Neural crest cell (in vitro differentiated cells): ENCODE measurements at places on chromosomes 12 and 14.

- DNase-seq: no peak
These were observed 379.4 kb downstream of the ALG10 start for GRCh38 chr12:34401659-34402227.

GRCh38 chr14:71029236-71029781 is 122.0 kb downstream of the PCNX1 start:
- no peak for DNase-seq

- DNase-seq: no peak
These were observed 29.9 kb downstream of the HSPB8 start for GRCh38 chr12:119208626-119209061.

GRCh38 chr12:69653703-69654102 is 43.0 kb upstream of the LRRC10 start:
- no peak for DNase-seq

GRCh38 chr12:119692997-119693396 is 25.1 kb downstream of the PRKAB1 start:
- no peak for DNase-seq

- DNase-seq: no peak
These were observed 105.2 kb upstream of the EIF5 start for GRCh38 chr14:103228866-103229265.

GRCh38 chr14:67411820-67412421 is at the start of gene PLEK2:
Gene PLEK2 (minus strand): TSS chr14:67412165. CDS start chr14:67412059, 106 bp downstream.
- no peak for DNase-seq

- no peak for DNase-seq
These were observed 224.1 kb upstream of the PLEKHG7 start for GRCh38 chr12:92478692-92479091.

DNA sequence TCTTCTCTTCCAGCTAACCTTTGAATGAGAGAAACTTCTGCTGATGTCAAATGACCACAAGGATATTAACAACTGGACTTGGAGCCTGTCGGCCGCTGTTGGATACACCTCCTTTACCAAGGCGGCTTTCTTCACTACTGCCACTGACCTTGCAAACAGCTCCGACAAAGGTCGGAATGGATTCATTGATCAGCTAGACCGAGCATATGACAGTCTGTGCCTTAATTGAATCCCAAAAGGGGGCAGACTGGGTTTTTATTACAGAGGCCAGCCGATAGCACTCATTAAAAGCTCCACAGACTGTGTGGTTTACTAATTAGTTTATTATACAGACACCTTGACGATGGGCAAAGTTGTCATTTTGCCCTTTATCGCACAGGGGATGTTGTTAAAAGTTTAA is 394.5 kb downstream of the RERGL start:
- DNase-seq: no peak

DNA sequence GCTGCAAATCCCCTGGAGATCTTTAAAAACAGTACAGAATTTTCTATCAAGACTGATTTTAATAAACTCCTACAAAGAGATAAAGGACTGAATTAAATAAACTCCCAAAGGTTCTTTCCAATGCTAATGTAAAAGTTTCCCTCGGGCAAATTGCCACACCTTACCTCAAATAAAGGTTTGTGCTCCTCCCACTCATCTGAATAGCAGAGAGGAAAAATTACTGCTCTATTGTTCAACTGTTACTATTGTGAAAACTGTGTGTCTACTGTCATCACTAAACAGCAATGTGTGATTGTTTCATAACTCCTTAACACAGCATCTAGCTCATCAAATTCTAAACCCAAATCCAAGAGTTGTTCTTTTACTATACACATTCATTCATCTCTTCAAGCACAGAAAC is 3.2 kb downstream of the SPTLC2 start:
- DNase-seq: no peak

DNA sequence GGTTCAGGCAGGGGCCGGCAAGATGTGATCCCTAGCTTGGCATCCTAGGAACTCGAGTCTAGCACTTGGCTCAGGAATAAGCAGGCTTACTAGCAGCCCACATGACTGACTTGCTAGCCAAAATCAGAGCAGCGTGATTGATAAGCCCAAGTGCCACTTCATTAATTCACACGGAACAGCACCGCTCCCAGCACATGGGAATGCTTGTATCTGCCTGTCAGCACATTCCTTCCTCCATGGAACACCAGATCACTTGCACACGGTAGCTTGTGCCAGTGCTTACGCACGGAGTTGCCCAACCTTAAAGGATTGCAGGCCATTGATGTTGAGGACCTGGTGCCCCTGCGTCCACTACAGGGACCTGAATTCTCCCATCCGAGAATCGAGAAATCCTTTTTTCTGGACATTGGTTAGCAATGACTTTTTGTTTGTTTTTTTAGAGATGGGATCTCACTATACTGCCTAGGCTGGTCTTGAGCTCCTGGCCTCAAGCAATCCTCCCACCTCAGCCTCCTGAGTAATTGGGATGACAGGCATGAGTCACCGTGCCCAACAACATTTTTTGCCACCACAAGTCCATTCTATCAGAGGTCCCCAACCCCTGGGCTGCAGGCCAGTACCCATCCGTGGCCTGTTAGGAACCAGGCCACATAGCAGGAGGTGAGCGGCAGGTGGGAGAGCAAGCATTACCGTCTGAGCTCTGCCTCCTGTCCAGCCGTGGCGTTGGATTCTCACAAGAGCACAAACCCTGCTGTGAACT is 30.6 kb upstream of the TSPAN9 start:
- no peak for DNase-seq

DNA sequence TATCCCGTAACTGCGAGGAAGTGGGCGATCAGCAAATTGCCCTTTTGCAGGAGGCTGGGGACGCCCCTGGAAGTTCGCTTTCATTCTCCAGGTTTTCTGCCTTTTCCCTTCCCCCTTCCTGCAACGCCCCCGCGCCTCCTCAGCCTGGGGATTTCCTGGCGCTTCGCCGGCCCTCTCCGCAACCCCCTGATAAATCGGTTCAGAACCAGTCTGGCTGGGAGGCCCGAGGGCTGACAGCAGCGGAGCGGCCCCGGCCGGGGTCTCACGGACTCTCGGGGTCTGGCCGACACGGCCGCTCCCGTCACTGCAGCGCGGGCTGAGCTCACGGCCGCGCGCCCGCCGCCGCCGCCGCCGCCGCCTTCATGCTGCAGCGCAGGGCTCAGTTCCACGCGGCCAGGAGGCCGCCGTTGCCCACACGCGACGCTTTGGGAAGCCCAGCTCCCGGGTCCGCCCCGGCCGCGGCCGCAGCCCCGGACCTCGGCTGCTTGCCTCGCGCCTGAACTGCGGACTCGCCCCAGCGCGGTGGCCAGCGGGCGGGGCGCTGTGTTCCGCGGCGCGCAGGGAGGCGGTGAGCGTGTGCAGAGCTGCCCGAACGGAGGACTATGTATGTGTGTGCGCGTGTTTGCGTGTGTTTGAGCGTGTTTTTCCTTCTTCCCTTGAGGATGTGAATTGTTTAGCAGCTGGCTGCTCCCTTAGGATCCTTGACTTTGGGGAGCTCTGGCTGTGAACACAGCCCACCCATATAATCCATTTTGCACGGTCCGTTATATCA is at the start of gene LRFN5:
Gene LRFN5 (plus strand): TSS at position 345 of the 772 bp plus-strand sequence.
- DNase-seq: peak; percentile 49

GRCh38 chr12:50627491-50627890 is 122.7 kb downstream of the DIP2B start:
- DNase-seq: no peak

GRCh38 chr12:111773801-111774551 is 7.2 kb downstream of the ALDH2 start:
- DNase-seq: no peak

DNA sequence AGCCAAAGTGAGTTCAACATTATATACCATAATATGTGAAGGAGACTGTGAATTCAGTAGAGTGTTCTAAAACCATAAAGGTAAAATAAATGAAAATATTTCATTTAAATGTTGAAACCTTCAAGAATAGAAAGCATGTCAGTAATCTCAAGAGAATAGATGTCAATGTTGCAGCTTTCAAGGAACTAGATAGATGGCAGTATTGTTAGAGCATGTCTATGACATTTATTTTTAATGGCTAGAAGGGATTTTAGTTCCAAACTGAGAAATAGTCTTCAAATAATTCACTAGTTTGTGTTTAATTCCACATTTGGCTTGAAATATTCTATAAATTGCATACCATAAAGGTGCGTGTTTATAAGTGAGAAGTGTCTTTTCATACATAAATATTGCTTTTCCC is 326.5 kb downstream of the FLRT2 start:
- no peak for DNase-seq

DNA sequence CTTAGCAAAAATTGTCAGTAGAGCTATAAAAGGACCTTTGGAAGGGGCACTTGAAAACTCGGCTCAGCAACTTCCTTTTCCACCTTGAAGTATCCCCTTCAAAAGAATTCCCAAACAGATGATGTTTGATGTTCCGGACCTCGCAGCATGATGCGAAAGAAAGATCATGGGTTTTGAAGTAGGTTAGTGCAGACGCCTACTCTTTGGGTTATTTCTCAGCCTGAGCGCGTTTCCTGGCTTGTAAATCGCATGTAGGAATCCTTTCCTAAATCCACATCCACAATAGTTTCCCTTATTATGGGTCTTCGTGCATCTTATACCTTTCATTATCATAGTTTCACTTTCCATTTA is 584 bp upstream of the NEDD1 start:
- DNase-seq: no peak

DNA sequence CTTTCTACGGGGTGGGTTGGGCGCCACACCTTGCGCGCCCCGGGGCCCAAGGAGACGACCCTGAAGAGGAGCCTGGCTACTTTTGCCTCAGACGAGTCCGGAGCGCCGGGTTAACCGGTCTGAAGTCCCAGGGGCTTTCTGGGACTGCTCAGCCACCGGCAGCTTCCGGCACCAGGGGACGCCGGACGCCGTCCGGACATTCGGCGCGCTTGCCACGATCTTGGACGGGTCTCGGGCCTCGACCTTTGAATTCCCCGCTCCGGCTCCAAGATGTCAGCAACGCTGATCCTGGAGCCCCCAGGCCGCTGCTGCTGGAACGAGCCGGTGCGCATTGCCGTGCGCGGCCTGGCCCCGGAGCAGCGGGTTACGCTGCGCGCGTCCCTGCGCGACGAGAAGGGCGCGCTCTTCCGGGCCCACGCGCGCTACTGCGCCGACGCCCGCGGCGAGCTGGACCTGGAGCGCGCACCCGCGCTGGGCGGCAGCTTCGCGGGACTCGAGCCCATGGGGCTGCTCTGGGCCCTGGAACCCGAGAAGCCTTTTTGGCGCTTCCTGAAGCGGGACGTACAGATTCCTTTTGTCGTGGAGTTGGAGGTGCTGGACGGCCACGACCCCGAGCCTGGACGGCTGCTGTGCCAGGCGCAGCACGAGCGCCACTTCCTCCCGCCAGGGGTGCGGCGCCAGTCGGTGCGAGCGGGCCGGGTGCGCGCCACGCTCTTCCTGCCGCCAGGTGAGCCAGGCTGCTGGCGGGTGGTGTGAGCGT is at the start of gene ACOT4:
Gene ACOT4 (plus strand): TSS at position 184 of the 760 bp plus-strand sequence. CDS start 87 bp downstream, at position 271.
- DNase-seq: peak; percentile 32

- no peak for DNase-seq
These were observed 21.6 kb upstream of the MANSC4 start for GRCh38 chr12:27801630-27802029.

- DNase-seq: no peak
These were observed 37.0 kb upstream of the PNMA1 start for GRCh38 chr14:73751157-73751691.

DNA sequence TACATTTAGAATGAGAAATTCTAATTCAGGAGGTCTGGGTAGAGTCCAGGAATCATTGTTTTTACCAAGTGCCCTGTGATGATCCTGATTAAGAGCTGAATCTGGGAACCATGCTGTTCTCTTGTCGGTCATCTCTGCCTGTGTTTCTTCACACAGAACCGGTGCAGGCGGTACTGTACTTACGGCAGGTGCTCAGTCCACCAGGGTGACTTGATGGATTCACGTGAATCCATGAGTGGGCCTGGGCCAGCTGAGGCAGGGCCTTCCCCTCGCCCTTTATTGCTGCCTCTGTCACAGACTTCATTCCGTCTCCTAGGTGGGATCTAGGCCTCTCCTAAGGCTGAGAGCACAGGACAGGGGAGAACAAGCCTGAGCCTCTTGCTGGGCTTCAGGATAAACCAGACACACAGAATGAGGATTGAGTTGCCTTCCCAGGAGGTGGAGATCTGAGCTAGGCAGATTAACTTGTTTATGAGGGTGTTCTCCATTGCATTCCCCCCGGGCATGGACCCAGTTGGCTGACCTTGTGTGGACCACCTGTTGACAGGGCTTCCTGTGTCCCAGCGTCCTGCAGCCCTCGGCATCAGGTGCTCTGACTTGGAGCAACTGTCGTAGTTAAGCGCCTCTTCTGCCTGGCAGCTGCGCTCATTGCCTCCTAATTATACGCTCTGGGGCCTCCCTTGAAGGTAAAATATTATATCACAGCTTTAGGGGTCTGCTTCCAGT is 42.1 kb downstream of the B4GALNT3 start:
- DNase-seq: no peak
